ENCODE measurements at places on chromosomes 6 and 20.
A peak's percentile ranks its signal among the peaks of the same experiment; 100 is the strongest.

GRCh38 chr20:4794846-4795245, 73.1 kb downstream of the PRND start:
- DNase-seq = no peak
- no peaks in the 10 kb centered on the region for H3K27me3 ChIP-seq
- H3K36me3 ChIP-seq = peaks cover 91% of the 10 kb centered on the region

DNA sequence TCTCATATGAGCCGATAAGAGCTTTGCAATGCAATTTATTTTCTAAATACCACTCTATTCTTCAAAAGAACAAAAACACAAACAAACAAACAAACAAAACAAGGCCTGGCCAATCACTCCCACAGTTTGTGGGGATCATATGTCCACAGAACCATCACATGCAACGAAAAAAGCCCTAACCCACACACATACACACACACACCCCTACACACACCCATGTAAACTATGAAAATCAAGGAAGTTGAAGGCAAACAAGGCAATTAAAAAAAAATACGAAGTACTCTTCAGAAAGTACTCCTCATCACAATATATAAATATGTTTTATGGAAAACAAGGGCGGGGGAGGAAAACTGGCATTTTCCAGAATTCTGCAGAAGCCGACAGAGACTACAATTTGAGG, 66.2 kb upstream of the PTGIS start:
- no peak for DNase-seq
- H3K4me1 ChIP-seq = peaks cover 59% of the 10 kb centered on the region

DNA sequence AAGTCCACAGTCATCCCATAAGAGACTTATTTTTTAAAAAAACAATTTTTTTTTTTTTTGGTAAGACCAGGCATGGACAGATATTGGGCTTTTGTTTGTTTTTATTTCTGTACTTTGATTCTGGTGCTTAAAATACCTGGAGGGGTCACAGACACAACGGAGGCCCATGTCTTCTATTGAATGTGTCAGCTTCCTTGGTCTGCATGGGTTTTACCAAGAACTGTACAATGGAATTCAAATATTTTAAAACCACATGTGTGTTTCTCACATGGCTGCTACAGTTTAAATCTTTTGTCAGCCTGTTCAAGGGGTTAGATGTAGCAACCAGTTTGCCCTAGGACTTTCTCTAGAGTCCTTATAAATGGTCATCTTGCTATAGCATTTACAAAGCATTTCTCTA, 139.8 kb downstream of the SOX4 start:
- H3K27ac ChIP-seq = no peak overlapping the region
- peaks cover 29% of the 10 kb centered on the region for H3K4me1 ChIP-seq

GRCh38 chr20:50217207-50217949, 26.7 kb downstream of the CEBPB start:
- H3K4me3 ChIP-seq = no peak overlapping the region
- no peaks in the 10 kb centered on the region for H3K27me3 ChIP-seq
- H3K36me3 ChIP-seq = no peaks in the 10 kb centered on the region
- DNase-seq = no peak
- no peaks in the 10 kb centered on the region for H3K4me1 ChIP-seq

DNA sequence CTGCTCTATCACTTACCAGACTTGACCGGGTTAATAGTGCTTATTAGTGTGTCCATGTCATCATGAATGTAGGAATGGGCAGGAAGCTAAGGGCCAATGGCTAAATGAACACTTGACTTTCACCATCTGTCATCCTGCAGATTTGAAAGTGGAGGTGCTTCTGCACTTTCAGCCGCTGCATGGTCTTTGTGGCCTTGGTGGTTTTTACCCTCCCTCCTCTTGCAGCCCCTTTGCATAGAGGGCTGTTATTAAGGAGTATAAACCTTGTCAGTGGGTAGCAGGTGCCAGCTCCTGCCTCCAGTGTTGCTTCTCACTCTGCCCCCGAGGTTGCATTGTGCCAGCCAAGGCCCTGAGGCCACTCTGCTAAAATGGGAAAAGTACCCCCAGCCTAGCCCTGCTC, 122.2 kb upstream of the TNFAIP3 start:
- H3K27me3 ChIP-seq = no peaks in the 10 kb centered on the region
- H3K4me1 ChIP-seq = no peaks in the 10 kb centered on the region
- H3K4me3 ChIP-seq = no peak overlapping the region
- H3K27ac ChIP-seq = no peak overlapping the region
- H3K36me3 ChIP-seq = no peaks in the 10 kb centered on the region

GRCh38 chr6:75171567-75171966, 34.3 kb downstream of the COL12A1 start:
- H3K27ac ChIP-seq = no peak overlapping the region
- no peak overlapping the region for H3K4me3 ChIP-seq
- no peaks in the 10 kb centered on the region for H3K36me3 ChIP-seq
- DNase-seq = peak; percentile 18

DNA sequence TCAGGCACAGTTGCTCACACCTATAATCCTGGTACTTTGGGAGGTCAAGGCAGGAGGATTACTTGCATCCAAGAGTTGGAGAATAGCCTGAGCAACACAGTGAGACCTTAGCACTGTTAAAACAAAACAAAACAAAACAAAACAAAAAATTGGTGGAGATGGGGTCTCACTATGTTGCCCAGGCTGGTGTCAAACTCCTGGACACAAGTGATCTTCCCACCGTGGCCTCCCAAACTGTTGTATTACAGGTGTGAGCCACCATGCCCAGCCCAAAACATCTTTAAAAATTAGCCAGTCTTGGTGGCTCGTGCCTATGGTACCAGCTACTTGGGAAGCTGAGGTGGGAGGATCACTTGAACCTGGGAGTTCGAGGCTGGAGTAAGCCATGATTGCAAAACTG, 120.2 kb downstream of the GMDS start:
- no peaks in the 10 kb centered on the region for H3K27me3 ChIP-seq
- DNase-seq = no peak
- no peaks in the 10 kb centered on the region for H3K36me3 ChIP-seq
- H3K27ac ChIP-seq = no peak overlapping the region
- H3K4me3 ChIP-seq = no peak overlapping the region

DNA sequence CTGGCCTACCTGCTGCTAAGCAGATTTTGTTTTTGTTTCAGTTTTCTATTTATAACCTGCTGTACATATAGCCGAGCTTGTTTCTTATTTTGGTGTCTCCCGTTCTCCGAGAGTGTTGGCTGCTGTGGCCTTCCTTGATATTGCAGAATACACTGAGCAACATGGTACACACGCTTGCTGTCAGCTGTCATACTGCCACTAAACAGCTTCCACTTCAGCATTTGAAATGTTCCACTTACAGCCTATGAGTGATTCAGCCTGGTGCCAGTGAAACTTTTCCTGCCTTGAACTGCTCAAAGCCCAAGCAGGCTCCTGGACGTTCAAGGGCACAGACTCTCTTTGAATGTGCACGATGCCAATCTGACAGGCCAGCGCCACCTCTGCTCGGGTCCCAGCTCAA, 87.1 kb downstream of the PSMG4 start:
- no peak overlapping the region for H3K4me3 ChIP-seq
- DNase-seq = no peak
- H3K4me1 ChIP-seq = peaks cover 30% of the 10 kb centered on the region

GRCh38 chr20:35006009-35006408, 50.3 kb downstream of the MYH7B start:
- no peak overlapping the region for H3K4me3 ChIP-seq
- no peak for DNase-seq
- H3K27me3 ChIP-seq = no peaks in the 10 kb centered on the region
- H3K36me3 ChIP-seq = peaks cover 100% of the 10 kb centered on the region
- H3K27ac ChIP-seq = no peak overlapping the region

GRCh38 chr20:57628047-57628961, 8.1 kb upstream of the ZBP1 start:
- H3K4me3 ChIP-seq = no peak overlapping the region
- H3K4me1 ChIP-seq = peaks cover 22% of the 10 kb centered on the region
- no peaks in the 10 kb centered on the region for H3K27me3 ChIP-seq
- no peaks in the 10 kb centered on the region for H3K36me3 ChIP-seq

DNA sequence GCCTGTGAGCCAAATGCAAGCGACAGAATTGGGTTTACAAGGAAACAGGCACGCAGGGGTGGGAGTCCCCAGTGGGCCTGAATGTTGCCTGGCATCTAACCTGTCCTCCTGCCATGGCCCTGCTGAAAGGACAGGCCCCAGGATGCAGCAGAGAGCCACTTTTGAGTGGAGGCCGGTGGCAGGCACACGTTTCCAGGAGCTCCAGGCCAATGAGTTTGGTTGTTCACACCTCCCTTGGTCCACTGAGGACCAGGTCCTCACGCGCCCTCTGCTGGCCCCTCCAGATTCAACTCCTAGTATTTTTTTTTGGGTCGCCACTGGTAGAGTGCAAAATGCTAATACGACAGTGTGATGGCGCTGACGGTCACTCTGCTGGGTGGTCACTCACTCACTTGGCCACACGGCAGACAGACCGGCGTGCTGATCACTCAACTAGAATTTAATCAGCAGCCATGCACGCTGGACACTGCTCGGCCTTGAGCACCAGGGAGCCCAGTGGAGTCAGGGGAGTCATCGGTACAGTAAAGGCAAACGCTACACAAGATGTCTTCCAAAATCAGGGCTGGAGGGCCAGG, 81.7 kb upstream of the NFATC2 start:
- no peak overlapping the region for H3K27ac ChIP-seq
- DNase-seq = peak; percentile 60
- no peaks in the 10 kb centered on the region for H3K27me3 ChIP-seq
- no peaks in the 10 kb centered on the region for H3K4me1 ChIP-seq

- H3K4me3 ChIP-seq = no peak overlapping the region
- no peak overlapping the region for H3K27ac ChIP-seq
- H3K4me1 ChIP-seq = peaks cover 9% of the 10 kb centered on the region
- no peaks in the 10 kb centered on the region for H3K27me3 ChIP-seq
- no peaks in the 10 kb centered on the region for H3K36me3 ChIP-seq
Observed at GRCh38 chr6:167734662-167735083, 92.0 kb upstream of the AFDN start.

GRCh38 chr20:8133851-8134451, 1.9 kb downstream of the PLCB1 start:
- peaks cover 8% of the 10 kb centered on the region for H3K4me1 ChIP-seq
- H3K4me3 ChIP-seq = peak overlapping the region; percentile 93
- DNase-seq = no peak
- no peaks in the 10 kb centered on the region for H3K36me3 ChIP-seq

Data from stomach (tissue), 19 donors.